ENCODE measurements at places on chromosomes 6 and 20.
A peak's percentile ranks its signal among the peaks of the same experiment; 100 is the strongest.

DNA sequence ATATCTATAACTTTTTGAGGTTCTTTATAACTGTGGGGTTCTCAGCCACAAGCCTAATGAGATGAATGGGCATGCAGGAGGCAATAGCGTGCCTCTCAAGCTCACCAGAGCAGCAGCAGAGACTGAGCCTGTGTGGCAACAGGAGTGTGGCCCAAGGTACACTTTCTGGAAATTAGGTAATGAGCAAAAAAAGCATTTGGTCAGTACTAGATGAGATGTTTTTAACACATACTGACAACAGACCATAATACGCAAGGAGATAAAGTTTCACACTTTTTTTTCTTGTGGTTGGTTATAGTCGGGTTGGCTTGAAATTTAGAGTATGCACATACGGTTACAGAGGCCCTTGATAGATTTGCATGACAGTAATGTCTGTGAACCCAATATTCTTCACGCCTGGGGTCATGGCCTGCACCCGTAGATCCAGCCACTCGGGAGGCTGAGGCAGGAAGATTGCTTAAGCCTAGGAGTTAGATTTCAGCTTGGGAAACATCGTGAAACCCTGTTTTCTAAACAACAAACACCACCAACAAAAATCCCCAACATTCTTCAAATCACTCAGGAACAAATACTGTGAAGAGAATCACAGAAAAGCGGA, 300.1 kb downstream of the GMDS start:
- DNase-seq, result no peak

DNA sequence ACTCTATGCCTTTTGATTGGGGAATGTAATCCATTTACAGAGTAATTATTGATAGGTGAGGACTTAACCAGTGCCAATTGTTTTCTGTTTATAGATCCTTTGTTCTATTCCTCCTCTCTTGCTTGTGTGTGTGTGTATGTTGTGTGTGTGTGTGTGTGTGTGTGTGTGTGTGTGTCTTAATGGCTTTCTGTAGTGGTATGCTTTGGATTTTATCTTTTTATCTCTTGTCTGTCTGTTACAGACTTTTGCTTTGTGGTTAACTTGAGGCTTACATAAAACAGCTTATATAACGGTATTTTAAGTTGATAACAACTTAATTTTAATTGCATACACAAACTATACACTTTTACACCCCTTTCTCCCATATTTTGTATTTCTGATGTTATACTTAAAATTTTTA, 54.7 kb downstream of the CDC5L start:
- DNase-seq, result no peak

DNA sequence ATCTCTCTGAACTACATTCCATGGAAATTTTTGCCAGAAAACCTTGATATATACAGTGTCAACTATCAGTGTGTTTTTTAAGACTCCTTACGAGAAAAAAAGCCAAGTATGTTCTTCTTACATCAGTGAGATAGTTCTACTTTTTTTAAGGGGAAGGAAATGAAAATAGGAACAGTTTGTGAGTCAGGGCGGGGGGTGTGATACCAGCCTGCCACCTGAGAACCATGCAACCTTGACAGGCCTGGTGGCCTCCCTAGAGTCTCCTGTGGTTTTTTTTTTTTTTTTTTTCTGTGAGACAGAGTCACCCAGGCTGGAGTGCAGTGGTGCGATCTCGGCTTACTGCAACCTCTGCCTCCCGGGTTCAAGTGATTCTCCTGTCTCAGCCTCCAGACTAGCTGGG, 96.3 kb upstream of the GCM1 start:
- peak; percentile 82 for DNase-seq

DNA sequence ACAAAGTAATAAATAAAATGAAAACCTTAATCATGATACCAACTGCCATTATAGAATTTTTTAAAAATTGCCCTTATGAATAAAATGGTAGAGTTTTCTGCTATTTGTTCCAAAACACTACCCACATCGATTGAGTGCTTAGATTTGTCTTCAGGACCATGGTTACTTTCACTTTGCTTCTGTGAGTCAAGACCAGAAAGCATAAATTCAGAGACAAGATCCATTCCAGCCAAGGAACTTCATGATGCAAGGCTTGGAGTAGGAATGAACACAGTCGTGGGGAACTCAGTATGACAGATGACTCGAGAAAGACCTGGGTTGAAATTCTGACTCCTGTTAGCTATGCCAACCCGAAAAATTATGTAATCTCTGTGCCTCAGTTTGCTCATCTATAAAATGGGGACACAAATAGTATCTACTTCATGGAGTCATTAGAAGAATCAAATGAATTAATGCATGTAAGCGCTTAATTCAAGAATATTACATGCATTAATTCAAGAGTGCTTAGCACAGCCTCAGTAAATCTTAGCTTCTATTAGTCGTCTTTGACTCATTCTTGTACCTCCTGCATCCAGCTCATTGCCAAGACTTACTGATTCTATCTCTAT, 72.5 kb upstream of the MYLIP start:
- no peak for DNase-seq

DNA sequence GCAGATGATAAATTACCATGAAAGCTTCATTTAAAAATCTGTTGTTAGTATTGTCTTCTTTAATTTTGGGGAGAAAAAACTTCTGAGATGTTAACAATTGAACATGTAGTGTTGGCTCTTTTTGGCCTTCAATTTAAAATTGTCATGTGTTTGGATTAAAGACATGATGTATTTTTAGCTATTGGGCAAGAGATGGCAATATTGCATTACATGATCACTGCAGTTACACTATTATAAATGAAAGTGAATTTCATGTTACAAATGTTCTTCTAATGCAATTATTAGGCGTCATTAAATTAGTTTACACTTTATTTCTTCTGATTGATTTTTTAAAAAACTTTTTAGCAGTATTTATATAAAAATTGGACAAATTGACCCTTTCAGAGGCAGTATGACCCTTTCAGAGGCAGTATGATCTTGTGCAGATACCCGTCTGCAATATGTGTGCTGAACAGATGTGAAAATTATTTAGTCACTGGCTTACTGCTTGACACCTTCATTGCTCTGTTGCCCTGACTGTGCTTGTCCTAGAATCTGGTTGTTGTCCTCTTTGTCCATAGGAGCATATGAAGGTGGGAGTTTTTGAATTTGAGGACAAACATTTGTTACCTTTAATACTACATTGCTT, 25.8 kb downstream of the CDKAL1 start:
- no peak for DNase-seq

GRCh38 chr6:11632231-11632630, 94.7 kb downstream of the TMEM170B start:
- DNase-seq, result no peak

DNA sequence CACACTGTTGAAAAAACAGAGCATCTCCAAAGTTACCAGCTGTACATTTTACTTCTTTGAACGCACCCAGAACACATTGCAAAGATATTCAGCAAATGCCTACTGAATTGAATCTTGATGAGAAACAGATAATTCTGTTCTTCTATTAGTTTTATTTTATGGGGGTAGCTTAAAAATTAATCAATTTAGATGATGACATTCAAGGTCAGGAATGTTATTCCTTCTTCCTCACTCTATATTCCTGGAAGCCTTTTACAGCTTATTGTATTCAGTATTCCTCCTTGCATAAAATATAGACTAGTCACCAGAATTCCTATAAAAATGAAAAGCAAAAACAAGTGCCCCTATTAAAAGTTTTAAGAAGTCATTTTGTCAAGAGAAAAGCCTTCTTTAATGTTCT, 21.4 kb upstream of the GMDS start:
- DNase-seq, result no peak

GRCh38 chr20:16279320-16279719, 293.9 kb downstream of the KIF16B start:
- DNase-seq, result peak; percentile 6

GRCh38 chr6:16659466-16660156, 101.6 kb downstream of the ATXN1 start:
- no peak for DNase-seq

DNA sequence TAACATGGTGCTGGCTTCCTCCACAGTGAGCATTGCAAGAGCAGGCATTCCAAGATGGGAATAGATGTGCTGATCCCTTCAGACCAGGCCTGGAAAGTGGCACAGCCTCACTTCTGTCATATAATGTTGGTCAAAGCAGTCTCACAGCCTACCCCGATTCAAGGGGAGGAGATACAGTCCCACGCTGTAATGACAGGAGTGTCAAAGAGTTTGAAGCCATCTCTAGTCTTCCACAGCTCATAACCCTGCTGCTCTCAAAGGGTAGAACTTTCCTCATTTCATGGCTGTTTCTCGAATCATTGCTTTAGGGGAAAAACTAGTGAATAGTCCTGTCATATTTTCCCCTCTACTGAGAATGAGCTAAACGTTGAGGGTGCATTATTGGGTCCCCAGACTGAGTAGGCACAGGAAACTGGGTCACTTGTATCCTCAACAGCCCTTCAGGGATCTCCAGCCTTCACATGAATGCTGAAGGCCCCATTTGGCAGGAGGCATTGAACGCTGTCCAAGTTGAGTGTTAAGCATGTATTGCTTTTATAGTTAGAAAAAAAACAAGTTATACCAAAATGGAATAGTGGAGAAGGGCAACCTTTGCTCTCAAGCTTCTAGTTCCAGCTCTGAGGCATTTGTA, 27.3 kb downstream of the DTD1 start:
- DNase-seq, result no peak

DNA sequence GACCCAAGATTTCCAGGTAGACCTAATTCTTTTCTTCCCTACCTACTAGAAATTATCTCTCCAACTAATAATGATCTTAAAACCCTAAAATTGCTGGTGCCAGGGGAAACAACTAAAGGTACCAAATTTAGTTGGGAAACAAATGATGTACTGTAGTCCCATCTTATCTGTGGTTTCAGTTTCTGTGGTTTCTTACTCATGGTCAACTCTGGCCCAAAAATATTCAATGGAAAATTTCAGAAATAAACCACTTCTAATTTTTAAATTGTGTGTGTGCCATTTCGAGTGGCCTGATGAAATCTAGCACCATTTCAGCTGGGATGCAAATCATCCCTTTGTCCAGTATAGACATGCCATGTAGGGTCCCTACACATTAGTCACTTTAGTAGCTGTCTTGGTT, 475.2 kb upstream of the EPHA7 start:
- DNase-seq, result no peak

DNA sequence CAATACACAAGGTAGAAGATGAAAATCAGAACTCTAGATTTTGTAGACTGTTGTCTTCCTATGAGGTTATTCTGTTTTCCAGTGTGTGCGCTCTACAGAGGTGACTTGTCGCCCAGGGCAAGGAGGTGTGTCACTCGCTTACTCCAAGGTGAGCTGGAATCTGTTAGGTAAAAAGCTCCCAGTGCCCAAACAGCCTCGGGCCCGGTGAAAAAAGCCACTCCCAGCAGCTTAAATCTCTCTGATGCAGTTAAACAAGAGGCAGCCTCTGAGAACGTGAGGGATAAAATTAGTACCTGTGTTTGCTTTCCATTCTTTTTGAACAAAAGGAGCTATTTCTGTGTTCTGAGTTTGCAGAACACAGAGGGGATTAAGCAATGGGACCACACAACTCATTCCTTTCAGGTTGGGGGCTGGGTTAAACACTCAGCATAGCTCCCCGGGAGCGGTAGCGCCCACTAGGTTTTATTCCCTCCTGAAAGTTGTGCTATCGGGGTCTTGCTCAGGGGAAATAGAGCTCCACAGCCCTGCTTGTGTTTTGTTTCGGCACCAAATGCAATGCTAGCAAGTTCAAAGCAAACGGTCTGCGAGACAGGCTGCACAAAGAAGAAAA, 181.2 kb downstream of the FOXA2 start:
- DNase-seq, result no peak

DNA sequence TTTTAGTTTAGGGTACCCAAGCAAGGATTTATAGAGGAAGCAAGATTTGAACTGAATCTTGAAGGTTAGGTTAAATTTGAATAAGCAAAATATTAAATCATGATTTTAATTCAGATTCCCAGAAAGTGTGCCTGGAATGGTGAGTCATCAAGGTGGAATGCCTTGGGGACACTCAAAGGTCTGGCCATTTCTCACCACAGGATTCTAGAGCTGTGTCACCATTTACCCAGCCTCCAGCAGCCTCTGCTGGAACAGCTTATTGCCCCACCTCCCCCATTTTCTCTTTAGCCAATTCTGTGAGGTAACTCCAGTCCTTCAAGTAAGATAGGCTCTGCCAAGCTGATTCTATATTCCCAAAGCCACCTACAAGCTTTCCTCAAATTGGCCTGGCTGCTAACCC, 181.4 kb downstream of the SIM1 start:
- no peak for DNase-seq

GRCh38 chr20:51731731-51732095, 36.5 kb downstream of the ATP9A start:
- no peak for DNase-seq

DNA sequence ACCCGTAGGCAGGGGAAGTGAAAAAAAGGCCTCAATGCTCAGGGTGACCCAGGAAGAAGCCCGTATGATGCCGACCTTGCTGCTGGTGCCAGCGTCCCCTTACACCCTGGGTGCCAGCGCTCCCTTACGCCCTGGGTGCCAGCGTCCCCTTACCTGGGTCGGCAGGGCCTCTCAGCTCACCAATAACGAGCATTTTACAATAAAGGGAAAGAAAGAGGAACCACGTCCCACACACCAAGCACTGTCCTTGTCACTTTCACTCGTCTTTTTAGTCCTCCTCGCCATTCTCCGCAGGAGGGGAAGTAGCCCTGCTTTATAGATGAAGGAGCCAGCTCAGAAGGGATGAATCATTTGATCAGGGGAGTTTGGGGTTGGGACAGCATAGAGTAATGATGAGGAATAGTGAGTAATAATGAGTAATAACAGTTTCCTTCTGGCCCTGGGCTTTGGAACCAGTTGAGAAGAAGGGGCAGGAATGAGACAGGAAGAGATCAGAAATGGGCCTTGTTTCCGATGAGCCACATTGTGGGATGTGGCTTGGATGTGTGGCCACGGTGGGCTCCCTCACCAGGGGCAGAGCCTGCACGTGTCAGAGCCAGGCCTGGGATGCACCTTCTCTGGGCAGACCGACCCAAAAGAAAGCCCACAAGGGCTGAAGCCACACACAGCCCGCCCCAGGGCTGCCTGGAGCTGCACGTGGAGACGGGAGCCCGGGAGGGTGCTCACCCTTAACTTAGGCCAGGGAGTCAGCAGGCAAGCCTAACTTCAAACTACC, 75.7 kb downstream of the SYNJ2 start:
- DNase-seq, result peak; percentile 95

Measured in inflammatory macrophage (primary cell).